ENCODE measurements at places on chromosomes 1 and 21.
A peak's percentile ranks its signal among the peaks of the same experiment; 100 is the strongest.

DNA sequence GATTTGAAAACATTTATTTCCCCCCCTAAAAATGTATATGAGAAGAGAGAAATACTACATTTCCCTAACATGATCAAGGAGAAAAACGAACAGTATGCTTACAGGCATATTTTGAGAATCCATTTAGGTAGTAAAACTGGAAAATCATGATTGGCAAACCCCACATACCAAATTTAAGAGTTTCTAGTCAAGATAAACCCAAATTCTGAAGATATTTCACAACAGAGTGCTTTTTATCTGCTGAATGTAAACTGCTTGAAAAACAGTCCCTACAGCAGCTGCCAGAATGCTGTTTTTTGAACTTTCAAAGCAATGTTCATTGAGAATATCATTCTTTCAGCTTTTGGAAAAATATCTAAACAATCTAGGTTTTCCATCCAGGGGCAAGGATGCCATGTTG, 31.0 kb downstream of the ASH1L start:
- DNase-seq = peak; percentile 39

- DNase-seq = peak; percentile 95
These were observed 227.7 kb downstream of the KAZN start for GRCh38 chr1:14826172-14826636.

DNA sequence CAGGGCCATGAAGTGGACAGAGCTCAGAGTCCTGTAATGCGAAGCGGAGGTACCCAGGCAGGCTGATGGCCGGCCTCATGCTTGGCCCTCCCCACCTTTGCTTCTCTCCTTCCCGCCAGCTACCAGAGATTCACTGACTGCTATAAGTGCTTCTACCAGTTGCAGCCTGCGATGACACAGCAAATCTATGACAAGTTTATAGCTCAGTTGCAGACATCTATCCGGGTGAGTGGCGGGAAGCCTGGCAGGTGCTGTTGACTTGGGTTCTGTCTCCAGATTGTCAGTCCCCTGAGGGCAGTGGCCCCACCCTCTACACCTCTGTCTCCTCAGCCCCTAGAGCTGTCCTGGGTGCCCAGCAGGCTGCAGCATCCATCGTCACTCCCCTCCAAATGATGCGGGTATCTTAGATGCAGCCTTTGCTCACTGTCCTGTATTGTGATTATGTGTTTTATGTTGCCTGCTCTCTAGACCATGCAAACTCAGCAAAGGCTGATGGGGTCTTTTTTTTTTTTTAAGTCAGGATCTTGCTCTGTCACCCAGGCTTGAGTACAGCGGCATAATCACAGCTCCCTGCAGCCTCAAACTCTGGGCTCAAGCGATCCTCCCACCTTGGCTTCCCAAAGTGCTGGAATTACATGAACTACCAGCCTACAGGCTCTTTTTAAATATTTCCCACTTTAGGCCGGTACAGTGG, 9.6 kb upstream of the BGLAP start:
- no peak for DNase-seq

DNA sequence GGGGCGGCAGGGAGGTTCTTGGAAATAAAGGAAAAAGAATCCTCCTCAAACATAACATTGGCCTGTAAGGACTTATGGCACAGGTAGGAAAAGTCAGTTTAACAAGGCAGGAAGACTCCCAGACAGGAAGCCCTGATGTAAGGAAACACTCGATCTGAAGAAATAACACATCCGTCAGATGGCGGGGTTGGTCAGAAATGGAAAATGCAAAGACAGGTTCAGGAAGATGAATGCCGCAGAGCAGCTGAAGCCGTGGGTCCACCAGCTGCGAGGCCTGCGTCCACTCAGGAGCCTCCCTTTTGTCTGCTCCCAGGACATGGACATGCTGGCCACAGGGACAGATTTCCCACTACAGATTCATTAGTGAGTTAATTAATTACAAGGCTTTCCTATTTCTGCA, 3.8 kb downstream of the RSPH1 start:
- no peak for DNase-seq

DNA sequence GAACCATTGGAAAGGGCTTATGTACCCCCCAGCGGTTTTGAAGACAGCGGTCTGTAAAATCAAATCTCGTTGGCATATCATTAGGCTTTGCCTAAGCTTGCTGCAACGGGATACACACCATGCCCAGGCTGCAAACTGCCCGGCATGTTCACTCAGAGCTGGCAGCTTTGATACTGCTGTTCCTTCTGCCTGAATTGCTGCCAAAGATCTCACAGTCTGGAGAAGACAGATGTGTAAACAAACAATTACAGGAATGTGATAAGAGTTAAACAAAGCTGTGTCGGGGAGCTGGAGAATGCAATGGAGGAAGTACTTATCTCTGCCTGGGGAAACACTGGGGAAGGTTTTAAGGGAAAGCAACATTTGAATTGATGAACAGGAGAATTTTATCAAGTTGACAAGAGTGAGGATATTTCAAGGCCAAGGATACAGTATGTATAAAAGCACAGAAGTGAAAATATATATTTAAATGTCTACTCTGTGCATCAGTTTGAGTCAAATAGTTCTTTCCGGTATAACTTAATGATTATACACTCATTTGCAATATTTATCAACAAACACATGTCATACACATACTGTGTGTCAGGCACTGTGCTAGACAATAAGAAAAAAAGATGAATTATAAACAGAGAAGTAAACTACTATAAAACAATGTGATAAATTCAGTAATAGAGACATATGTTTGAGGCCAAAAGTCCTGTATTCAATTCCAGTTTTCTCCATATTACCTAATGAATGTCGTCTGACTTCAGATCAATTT, 29.9 kb downstream of the CHML start:
- peak; percentile 71 for DNase-seq

- no peak for DNase-seq
These were observed 5.1 kb upstream of the C1orf159 start for GRCh38 chr1:1120866-1121591.

GRCh38 chr1:82090104-82090503, 289.4 kb downstream of the ADGRL2 start:
- DNase-seq = peak; percentile 15

- peak; percentile 97 for DNase-seq
These were observed 21.5 kb upstream of the ARHGAP29 start for GRCh38 chr1:94258873-94259331.

DNA sequence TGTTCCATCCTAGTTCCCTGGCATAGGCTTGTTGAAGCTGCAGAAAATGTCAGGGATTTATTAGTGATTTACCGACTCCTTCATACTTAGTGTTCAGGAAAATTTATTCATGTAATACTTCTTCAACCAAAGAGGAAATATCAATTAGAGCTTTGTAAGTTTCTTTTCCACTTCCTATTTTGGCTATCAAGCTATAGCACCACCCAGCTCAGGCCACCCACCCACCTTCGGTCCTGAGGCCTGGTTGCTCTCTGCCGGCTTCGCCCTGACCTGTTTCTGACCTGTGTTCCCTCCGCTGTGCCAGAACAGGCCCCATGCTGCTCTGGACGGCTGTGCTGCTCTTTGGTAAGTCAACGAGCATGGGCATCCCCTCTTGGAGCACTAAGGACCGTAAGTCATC, at the start of gene FCRL6:
TSS of gene FCRL6 (plus strand) at position 250 of the 400 bp plus-strand sequence. CDS start at position 315, 65 bp downstream.
- no peak for DNase-seq

- DNase-seq = no peak
These were observed 195.9 kb downstream of the TOMM20 start for GRCh38 chr1:234932511-234933430.

DNA sequence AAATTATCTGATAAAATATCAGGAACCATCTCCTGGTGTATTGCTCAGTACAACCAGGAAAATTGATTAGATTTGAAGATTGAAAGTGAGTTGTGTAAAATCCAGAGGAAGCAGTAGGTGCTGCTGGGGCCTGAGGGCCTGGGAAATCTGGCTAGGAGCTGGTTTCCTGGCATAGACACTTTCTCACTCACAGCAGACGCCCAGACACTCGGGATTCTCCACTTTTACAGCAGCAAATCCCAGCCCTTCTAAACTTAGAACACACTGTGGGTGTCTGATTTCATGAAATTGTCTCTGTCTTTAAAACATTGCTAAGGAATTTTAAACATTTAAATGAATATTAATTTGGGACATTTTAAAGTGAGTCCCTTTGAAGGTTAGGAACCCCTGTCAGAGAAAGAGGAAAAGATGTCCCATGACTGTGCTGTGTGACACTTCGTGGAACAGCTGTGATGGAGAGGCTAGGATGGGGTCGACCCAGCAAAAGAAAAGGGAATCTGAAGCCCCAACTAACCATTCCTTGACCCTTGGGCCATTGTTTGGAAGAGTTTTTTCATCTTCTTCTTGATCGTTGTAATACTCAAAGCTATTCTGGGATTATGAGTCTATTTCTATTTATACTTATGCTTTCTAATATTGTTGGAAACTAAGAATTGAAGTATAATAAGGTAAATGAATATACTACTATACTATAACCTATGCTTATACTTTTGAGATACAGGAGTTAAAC, 49.0 kb upstream of the VAMP3 start:
- peak; percentile 10 for DNase-seq

DNA sequence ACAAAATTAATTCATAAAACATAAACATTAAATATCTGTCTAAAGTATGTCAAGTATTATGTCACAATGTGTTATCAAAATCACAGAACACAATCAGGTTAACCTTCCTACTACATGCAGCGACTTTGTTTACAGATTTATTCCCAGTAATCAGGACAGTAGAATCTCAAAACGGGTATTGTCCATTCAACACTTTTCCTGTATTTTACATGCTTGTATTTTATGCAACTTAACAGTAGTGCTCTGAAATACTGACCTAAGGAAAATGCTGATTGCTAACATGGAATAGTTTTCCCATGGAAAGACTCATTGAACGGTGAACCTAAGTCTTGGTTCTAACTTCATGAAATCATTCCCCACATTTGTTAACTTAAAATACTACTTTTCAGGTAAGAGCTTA, 2.3 kb downstream of the SERBP1 start:
- no peak for DNase-seq

- no peak for DNase-seq
These were observed 59.6 kb downstream of the RUNX1 start for GRCh38 chr21:34989337-34990151.

DNA sequence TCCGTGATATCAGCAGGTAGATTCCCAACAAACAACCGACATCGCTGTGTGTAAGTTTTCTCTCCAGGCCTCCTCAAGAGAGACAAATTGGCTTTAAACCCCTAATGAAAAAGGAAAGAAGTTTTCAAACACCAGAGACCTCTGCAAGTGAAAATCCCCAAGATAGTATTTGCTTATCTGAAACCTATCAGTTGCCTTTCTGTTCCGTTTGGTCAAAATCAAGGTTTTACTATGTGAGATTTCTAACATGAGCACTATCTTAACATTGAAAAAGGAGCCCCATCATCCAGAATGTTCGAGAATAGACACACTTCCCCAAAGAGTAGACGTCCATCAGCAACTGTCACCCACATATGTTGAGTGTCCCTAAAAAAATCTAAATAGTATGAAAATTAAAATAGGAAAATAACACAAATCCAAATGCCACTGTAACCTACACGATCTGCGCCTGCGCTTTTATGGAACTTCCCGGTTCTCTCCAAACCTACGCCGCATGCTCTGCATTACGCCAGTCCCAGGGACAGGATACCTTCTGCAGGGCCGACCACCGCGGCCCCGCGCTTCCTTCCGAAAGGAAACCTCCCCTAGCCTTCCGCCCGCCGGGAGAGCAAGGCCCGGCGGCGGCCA, 1.4 kb downstream of the SFPQ start:
- DNase-seq = no peak

GRCh38 chr1:30976143-30976542, 67.6 kb upstream of the SDC3 start:
- peak; percentile 66 for DNase-seq

- peak; percentile 68 for DNase-seq
These were observed 52.4 kb upstream of the SLFNL1 start for GRCh38 chr1:41073971-41074370.

GRCh38 chr1:156009404-156009803, 11.3 kb downstream of the SSR2 start:
- DNase-seq = no peak

DNA sequence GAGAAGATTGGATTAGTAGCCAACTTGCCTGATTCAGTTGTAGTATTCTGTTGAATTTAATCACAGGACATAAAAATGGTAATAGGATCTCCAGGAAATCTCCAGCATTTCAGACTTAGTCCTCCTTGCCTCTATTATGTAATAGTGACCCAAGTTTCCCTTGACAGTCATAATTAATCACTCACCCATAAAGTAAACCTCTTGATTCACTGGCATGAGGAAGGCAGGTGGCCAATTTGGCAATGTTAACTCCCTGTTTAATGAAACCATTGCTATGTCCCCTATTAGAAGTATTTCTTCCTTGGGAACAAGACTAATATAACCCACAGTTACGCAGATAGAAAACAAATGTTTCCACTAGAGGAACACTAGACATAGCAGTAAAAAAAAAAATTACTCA, 604.8 kb upstream of the CXADR start:
- peak; percentile 70 for DNase-seq

DNA sequence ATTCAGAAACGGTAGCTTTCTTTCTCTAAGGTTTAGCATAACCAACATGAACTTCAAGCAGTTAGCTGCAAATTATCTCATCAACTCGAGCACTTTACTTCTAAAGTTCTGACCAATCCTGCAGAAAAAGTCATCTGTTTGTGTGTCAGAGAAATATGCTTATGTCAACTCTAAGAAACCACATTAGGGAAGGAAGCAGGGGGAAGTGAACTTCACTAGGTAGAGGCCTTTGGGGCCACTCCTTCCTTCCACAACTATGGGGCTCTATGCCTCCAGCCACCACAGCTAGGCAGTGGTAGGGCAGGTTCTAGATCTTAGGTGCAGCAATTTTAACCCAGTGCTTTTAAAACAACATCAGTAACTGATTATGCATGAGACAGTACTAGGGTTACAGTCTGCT, 375.9 kb downstream of the DSCAM start:
- DNase-seq = no peak

- no peak for DNase-seq
These were observed 628.1 kb downstream of the LMO4 start for GRCh38 chr1:87956750-87957149.

DNA sequence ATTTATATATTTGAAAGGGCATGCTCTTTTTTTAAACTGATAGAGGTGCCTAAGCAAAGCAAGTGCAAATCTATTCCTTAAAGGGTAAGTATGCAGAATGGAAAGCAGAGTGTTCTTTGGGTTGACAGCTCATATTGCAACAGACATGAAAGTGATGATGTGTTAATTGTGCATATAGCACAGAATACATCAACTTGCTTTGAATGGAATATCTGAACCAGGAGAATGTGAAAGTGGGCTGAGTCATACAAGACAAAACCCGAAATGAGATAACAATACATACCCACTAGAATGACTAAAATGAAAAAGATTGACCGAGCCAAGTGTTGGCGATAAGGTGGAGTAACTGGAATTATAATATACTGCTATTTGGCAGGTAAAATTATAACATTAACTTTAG, 4.3 kb downstream of the CR1 start:
- no peak for DNase-seq

- DNase-seq = peak; percentile 26
These were observed 90.8 kb downstream of the ZP4 start for GRCh38 chr1:237799762-237800474.
